ENCODE measurements at places on chromosomes 3 and 15.

DNA sequence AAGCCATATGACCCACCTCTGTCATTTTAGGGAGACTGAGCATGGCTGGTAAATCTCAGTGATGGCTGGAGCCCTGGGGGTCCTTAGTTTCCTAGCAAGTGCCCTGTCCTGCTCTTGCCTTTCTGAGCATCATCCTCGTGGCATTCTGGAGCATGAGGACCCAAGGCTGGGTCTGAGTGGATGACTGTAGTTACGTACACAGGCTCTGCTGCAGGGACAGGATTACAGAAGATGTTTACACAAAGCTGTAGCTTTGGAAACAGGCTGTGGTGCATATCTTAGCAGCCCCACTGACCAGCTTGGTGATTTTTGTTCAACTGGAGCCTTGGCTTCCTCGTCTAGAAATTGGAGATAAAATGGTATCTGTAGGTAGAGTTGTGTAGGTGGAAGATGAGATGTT, 272.9 kb upstream of the CTDSPL start:
- no peak for DNase-seq

DNA sequence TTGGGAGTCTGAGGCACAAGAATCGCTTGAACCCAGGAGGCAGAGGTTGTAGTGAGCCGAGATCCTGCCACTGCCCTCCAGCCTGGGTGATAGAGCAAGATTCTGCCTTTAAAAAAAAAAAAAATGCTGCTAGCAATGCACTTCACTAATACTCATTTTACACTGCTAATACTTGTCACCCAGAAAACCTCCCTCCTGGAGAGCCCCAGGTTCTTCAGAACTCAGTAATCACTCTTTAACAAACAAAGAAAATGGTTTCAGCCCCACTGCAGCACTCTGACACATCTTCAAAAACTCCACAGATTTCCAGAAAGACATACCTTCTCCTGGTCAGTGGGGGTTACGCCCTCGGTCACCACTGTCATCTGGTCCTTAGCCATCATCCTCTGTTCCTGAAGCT, 366.7 kb downstream of the SHQ1 start:
- DNase-seq, result no peak

GRCh38 chr3:159669766-159670165, 318.9 kb upstream of the IL12A start:
- DNase-seq, result peak; percentile 80

DNA sequence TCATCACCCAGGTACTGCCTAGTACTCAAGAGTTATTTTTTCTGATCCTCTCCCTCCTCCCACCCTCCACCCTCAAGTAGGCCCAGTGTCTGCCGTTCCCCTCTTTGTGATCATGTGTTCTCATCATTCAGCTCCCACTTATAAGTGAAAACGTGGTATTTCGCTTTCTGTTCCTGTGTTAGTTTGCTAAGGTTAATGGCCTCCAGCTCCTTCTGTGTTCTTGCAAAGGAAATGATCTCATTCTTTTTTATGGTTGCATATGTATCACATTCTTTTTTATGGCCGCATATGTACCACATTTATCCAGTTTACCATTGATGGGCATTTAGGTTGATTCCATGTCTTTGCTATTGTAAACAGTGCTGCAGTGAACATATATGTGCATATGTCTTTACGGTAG, 8.2 kb upstream of the GANC start:
- no peak for DNase-seq

- peak; percentile 69 for DNase-seq
These were observed 95.9 kb downstream of the FRMD4B start for GRCh38 chr3:69290006-69290405.

DNA sequence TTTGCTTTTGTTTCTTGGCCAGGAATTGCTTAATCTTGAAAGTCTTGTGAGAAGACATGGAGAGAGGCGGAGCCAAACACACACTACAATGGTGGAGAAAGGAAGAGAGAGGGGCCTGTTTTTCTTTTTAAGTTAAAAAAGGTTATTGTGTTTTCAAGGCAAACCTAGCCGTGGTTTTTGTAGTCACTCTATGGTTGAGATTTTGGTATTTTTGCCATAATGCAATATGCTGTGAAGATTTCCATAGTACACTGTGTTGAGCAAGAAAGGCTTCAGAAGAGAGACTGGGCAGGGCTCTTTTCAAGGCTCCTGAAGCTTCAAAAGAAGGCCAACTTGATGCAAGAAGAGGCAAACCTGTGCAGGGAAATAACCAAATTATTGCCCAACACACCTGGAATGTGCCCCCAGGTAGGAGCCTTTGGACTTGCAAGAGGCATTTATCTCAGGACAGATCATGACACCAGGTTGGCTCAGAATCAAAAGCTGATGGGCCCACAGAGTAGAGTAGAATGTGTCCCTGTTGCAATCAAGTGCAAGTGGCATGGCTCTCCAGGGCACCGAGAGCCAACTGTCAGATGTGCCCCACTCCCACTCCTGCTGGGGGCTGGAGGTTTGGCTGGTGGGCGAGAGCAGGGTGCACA, 22.1 kb downstream of the AMOTL2 start:
- no peak for DNase-seq

- no peak for DNase-seq
These were observed 53.5 kb upstream of the LEKR1 start for GRCh38 chr3:156772588-156773206.

DNA sequence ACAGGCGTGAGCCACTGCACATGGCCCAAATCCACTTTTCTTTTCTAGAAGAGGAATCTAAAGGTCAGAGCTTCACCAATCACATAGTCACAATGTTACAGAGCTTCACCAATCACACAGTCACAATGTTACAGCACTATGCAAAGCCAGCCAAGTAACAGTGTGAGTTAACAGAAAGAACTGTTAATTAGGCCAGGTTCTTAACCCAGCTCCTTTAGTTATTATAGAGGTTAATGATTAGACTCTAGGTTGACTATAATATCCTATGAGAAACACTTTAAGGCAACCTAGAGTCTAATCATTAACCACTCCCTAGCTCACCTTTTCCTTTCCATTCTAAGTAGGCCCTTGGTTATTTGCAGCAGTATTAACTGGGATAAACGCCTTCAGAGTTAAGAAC, 54.0 kb downstream of the TASOR start:
- no peak for DNase-seq

DNA sequence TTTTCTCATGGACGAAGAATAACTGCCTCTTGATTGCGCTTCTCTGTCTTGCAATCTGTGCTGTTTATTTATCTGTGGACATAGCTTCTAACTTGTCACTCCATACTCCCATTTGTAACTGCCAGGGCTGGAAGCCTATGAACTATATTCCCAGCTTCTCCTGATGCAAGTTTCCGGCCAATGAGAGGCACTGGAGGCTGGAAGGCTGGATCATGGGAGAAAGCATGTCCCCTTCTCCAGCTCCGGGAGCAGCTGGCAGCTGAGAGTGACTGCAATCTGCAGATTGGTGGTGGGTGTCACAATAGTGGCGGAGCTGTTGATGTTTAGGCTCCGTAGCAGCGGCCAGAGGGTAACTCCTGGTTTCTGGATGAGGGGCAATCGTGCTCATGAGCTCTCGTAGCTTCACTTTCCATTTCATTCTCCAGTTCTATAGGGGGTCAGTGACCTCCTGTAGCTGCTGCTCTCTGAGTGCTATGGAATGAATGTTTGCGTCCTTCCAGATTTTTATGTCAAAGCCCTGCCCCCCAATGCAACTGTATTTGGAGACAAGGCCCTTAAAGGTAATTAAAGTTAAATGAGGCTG, 35.7 kb upstream of the PCSK6 start:
- peak; percentile 34 for DNase-seq

DNA sequence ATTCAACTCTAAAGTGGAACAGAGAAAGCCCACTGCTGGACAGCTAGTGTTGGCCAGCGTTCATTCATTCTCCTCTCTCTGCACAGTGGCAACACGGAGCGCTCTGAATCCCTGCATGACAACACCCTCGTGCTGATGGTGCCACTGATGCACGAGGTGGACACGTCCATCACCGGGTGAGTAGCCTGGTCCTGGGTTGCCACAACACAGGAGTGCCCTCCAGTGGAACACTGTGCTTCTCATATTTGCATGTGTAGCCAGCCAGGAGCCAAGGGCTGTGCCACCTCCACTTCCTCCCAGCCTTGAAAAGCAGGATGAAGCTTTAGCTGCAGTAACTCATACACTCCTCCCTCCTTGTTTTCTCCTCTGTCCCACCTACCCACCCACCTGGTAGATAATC, 120.0 kb upstream of the CTDSPL start:
- DNase-seq, result peak; percentile 61

- no peak for DNase-seq
These were observed 248.8 kb upstream of the CDIN1 start for GRCh38 chr15:36330598-36330997.

DNA sequence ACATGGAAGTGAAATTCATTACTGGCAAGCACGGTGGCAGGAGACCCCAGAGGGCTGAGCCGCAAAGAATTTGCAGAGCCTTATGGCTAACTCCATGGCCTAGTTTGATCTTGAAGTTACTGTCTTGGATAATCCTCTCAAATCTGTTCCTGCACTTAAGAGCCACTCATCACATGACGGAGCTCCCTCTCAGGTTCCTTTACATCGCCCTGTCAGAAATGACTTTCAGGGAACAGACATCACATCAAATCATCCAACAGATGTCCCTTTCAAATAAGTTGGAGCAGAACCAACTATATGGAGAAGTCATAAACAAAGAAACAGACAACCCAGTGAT, 328.8 kb upstream of the THBS1 start:
- DNase-seq, result no peak

DNA sequence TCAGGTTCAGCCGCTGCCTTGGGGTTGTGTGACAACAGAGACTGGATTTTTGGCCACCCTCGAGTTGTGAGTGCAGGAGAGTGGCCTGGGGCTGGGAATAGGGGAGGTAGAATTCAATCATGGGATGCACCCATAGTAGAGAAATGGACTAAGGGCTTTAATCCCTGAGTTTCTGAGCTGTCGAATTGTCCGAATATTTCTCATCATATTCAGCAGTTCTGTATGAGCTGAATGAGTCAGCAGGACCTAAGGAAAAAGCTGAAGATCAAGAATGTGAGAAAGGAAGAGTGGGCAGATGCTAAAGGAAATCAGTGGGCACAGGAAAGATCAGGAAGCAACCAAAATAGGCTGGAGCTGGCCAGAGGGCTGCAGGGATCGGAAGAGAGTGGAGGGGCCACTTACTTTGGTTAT, 44.4 kb upstream of the SACM1L start:
- DNase-seq, result no peak

DNA sequence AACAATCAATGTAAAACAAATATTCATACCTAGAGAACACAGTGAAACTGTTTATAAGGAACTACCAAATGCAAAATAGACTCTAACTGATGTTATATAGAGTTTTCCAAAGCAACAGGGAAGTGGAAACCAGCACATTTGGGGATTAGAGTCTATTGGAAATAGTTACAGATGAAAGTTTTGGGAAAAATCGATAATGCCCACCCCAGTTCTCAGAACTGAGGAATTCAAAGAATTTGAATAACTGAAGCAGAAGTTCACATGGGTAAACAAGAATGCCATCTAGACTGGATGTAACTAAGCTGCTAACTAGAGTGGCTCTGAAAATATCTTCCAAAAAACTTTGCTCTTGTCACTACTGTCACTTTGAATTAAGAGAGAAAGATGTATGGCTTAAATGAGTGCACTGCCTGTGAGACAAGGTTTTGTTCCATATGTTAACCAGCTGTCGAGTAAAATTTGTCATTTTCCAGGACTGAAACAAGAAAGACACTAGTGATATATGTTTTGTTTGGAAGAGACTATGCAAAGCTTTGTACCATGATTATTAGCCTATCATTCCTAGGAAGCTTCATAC, 9.2 kb upstream of the DENND4A start:
- no peak for DNase-seq

DNA sequence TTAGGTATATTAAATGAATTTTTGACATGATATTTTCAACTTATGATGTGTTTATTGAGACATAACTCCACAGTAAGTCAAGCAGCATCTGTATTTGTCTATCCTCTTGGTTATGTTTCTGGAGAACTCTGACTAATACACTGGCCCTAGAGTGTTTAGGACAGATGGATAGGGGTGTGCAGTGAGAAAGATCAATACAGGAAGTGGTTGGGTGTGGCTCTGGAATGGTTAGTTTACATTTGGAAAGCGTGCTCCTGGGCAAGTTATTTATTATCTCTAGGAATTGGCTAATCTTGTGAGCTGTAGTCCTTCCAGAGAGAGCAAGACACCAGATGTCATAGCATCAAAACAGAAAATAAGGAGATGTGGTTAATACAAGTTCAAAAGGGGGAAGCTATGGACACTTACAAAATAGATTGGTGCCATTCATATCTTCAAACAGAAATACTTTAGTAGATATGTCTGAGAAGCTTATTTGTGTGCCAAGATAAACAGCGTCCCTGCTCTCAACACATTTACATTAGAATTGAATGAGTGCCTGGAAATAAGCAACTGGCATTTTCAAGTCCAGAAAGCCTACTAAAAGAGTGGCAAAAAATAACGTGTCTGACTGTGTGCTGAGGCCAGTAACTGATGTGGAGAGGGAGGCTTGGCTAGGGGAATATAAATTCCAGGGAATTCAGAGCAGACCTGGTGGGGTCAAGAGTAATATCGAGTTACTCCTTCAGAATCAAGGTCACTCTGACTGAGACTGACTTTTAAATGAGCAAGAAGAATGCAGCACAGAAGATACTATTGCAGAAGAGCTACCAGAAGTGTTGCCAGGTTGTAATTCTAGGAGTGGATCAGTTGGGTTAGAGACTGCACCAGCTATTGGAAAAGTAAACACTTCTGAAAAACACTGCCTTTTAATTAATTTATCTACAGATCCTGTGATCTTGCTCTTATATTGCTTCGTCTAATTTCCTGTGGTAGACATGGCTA, 33.4 kb upstream of the PLAAT1 start:
- DNase-seq, result no peak

- no peak for DNase-seq
These were observed 52.2 kb downstream of the GPR160 start for GRCh38 chr3:170089862-170090600.

- no peak for DNase-seq
These were observed 455 bp upstream of the SNAP23 start for GRCh38 chr15:42494998-42495360.

DNA sequence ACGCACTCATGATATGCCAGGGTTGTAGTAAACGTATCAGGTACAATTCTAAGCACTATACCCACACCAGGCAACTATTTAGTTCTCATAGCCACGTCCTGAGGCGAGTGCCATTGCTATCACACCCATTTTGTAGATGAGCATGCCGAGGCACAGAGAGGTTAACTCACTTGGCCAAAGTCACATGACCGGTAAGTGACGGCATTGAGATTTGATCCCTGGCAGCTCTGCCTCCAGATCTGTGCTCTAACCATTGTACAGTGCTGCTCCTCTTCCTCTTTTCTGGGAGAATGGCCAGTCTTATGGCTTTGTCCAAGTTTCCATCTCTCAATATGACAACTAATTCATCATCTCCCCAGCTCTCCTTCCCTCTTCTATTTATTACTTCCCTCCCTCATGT, 18.9 kb upstream of the ATP2B2 start:
- DNase-seq, result peak; percentile 16

GRCh38 chr3:87145553-87145952, 81.6 kb upstream of the CHMP2B start:
- DNase-seq, result peak; percentile 74

DNA sequence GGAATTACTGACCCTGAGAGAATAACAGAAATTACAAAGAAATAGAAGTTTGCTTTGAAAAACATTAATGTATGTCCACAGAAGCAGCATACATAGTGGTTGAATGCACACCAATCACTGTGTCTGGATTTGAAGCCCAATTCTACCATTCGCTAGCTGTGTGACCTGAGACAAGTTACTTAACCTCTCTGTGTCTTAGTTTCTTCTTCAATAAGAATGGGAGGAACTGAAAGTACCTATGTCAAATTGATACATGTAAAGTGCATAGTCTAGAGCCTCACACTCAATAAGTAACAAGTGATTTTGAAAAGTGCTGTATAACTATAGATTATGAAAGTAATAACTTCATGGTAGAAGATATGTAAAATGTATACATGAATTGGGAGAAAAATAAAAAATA, 457.8 kb downstream of the FOXP1 start:
- no peak for DNase-seq
